NCI-H2081 (cell line): ENCODE measurements at places on chromosomes 16 and 17.

DNA sequence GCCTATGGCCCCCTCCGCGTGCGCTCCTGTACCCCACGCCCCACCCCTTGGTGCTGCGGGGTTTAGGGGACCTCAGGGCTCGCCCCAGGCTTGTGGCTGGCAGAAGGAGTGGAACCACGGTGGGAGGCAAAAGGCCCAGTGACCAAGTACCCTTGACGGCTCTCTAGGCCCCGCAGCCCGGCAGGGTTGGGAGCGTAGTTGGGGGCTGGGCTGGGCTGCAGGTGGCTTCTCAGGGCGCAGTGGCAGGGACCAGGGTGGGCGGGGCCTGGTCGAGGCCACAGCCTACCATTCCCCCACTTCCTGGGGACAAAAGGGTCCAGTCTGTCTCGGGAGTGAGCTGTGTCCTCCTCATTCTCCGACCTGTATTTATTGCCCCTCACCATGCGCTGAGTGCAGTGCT, 124.9 kb downstream of the RBFOX3 start:
- DNase-seq, result no peak

DNA sequence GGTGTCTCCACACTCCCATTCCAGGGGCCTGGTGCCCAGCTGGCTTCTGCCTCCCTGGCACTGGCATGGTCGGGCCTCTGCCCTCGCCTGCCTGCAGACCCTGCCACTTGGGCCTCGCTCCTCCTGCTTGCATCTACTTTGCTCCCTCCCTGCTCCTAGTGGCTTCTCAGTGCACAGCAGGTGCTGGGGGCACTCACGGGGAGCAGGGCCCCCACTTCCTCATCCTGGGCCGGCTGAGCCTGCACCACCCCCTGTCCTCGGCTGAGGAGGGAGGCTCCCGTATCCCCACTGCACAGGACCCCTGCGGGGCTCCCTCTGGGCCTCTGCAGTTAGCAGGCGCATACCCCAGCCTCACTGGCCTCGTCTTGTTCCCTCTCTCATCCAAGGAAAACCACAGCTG, 35.2 kb downstream of the CIBAR2 start:
- no peak for DNase-seq

DNA sequence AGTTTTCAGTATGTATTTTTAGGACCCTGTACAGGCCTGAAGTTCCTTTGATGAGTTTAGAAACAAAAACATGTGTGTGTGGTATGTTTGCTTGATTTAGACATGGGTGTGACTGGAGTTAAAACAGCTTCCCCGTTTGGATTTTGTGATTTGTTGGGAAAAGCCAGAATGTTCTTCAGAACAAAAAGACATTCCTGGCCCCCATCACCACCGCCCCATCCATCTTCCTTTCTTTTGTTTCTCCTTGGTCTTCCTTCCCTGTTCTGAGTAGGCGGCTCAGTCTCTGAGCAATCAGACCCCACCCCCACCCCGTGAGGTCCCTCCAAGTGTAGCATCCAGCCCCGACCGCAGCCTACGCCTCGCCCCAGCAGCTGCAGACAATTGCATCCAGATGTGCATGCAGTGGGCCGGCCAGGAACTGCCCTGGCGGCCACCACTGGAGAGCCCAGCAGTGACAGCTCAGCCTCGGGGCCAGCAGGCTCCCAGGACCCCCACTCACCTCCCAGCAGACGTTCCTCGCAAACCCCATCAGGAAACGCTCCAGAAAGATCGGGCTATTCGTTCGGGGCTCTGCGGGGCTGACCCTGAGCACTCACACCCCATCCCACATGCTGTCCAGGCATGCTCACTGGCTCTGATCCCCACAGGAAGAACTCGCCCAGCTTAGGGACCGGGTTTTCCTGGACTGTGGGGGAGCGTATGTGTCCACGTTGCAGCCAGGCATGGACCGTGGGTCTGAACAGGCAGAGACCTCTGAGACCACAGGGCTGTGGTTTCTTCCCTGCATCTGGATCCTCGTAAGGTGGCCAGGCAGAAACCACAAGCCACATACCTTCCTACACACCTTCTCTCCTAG, 99.8 kb upstream of the CDH5 start:
- no peak for DNase-seq

DNA sequence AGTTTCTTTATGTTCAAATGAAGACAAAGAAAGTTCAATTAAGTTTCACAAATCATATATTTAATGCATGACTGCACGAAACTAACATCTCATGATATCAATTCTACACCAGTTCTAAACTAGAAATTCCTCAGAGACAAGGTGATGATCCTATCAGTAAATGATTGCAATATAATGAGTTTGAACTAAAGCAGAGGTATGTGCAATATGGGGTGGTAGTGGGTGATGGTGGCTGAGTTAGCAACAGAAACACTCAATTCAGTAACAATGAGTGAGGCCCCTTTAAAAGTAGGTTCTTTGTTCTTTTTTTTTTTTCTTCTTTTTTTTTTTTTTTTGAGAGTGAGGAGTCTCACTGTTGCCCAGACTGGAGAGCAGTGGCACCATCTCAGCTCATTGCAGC, 1551.7 kb upstream of the GOT2 start:
- DNase-seq, result no peak

DNA sequence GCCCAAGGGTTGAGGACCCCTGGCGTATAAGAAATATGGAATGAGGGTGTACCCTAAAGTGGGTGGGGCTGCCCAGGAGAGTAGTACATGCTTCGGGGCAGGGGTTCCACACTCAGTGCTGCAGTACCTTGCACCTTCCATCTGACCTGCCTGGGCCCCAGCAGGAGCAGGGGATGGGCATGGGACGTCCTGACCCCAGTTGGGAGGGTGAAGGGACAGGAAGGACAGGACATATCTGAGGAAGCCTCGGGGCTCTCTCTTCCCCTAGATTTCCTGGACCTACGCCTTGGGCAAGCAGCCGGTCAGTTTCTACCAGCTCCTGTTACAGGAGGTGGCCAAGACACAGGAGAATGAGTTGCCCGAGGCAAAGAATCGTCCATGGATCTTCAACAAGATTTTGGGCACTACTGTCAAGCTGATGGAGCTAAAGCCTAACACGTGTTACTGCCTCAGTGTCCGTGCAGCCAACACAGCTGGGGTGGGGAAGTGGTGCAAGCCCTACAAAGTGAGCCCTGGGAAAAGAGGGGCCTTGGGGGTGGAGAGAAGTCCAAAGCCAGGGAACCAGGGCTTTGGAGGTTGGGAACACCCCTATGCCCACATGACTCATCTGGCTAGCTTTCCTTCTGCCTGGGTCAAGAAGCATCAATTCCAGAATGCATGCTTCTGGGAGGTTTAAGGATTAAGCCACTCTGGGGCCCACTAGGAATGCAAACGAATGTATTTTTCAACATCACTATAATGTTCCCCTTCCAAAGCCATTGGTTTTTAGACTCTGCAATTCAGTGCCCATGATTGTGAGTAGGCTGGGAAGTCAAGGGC, 7.9 kb downstream of the FNDC8 start:
- DNase-seq, result no peak

DNA sequence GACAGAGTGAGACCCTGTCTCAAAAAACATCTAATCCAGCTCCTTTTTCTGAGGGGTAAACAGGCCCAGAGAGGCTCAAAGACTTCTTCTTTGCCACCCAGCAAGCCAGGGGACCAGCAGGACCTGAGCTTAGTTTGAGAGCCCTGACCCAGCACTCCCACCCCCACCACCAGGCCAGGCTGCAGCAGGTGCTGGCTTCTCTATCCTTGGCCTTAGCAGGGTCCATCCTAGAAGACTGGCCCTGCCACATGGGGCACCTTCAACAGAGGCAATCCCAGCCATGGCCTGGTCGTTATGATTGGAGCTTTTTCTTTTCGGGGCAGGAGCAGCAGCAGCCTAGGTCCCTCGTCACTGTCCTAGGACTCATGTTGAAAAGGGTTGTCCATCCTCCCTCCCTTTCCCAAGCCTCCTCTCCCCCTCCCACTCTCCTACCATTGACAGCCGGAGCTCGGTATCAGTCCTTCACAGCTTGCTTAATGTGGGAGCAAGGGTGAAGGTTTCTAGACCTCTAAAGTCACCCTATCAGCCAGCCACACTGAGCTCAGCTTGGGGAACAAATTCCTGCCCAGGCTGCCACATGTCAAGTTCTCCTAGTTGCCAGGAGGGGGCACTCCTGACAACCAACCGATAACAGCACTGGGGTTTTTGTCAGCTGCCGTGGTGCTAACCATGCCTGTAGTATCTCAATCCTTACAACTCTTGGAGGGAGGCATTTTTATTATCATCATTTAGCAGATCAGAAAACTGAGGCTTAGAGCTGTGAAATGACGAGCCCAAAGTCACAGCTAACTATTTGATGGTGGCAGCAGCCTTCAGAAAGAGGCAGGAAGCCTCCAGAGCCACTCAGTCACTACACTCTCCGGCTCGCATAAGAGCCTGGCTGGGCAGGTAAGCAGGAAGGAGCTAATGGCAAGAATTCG, 11.2 kb downstream of the MRPL27 start:
- peak; percentile 70 for DNase-seq

DNA sequence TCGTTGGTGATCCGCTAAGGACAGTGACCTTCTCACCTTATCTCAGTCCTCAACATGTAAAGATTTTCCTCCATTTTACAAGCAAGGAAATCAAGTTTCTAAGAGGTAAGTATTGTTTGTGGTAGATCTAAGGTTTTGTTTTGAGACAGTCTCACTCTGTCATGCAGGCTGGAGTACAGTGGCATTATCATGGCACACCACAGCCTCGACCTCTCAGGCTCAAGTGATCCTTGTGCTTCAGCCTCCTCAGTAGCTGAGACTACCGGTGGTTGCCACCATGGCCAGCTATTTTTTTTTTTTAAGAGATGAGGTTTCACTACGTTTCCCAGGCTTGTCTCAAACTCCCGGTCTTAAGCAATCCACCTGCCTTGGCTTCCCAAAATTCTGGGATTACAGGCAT, 34.9 kb downstream of the PRKCA start:
- DNase-seq, result no peak

GRCh38 chr17:82314012-82314726, 3.2 kb downstream of the CD7 start:
- DNase-seq, result no peak

DNA sequence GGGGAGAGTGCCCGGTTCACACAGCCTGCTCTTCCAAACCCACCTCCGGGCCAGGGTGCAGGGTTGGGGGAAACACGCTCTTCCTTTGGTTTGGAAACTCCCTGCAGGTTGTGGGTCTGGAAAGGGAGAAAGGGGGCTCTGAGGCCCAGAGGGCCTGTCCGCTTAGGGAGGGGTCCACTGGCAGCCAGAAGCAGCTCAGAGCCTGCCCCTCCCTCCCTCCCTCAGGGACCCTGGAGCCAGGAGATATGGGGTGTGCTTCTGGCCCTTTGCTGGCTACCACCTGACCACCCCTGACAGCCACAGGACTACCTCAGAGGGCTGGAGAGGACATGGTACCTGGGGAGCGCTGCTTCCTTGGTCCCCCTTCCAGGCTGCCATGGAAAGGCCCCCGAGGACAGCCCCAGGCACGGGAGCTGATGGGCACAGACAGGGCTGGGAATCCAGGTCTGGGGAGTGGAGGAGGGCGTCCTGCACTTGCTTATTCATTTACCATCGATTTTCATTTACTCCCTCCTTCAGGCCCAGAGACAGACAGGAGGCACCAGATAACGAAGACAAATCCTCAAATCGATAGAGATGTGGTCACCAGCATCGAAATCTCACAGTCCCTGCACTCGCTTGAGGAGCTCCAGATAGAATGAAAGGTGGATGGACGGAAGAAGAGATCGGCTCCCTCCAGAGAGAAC, 48.4 kb upstream of the DOC2B start:
- no peak for DNase-seq

GRCh38 chr17:65175952-65176351, 38.8 kb downstream of the RGS9 start:
- DNase-seq, result no peak

GRCh38 chr16:81273223-81273950, 34.9 kb downstream of the BCO1 start:
- DNase-seq, result no peak

DNA sequence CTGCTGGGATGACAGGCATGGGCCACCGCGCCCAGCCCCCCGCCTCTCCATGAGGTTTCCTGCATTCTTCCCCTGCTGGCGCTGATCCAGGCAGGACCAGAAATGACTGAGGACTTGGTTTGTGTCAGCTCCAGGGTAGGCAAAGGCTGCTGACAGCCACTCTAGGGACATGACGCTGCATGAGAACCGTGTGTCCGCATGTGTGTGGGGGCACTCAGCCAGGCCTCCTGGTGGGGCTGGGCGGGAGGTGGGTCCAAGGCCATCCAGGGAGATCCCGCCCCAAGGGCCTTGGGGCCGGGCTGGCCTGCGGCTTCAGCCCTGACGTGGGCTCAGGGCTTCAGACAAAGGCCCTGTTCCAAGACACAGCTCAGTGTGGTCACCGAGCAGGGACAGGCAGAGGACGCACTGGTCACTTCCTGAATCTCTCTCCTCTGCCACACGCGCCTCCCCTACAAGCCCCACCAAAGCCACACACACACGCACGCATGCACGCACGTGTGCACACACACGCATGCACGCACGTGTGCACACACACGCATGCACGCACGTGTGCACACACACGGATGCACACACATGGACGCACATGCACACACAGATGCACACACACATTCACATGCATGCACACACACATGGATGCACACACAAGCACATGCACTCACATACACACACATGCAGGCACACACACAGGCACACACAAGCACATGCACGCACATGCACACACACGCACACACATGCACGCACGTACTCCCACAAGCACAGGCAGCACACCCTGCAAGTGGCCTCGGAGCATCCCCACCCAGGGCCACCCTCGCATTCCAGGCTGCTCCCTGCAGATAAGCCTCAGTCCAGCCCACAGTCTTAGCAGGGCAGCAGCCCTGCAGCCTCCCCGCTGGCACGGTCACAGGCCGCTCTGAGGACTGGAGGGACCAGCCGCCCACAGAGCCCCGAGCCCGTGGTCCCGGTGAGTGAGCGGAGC, 5.3 kb upstream of the TMEM204 start:
- no peak for DNase-seq

DNA sequence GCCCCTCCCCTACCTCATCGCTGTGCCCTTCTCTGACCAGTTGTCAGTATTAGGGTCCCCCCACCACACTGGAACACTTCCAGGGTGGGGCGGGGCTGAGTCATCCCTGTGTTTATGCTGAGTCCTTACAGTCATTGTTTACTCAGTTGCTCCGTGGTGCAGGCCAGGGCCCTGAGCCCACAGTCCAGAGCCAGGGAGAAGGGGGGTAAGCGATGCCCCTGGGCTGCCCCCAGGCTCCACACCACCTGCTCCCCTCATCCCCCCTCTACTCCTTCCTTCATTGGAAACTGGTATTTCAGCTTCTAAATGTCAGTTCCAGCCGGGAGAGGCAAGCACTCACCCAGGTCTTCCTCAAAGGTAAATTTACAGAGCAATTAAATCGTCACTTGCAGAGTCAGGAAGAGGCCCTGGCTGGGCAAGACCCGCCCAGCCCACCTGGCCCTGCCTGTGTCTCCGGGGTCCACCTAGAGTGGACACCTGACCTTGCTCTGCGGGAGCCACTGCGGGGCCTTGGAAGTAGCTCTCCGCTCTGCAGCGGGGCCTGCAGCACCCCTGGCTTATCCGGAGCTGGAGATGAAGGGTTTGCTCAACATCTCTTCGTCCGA, 4.8 kb downstream of the ATP2A3 start:
- peak; percentile 76 for DNase-seq

DNA sequence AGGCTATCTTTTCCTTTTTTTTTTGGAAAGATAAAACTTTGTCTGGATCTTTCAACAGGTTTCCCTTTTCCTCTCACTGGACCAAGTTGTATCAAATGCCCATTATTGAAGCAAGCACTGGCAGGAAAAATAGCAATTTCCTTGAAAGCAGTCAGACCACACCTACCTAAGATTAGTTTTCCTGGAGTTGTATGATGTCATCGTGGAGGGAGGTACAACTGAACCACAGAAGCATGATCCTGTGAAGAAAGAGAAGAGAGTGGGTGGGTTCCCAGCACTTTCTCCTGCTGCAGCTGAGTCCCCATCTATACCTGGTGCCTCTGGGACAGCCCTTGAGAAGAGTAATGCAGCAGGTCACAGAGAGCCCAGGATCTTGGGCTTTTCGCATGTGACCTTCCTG, 63.6 kb upstream of the ERCC4 start:
- no peak for DNase-seq
